ENCODE measurements at places on chromosomes 7 and 10.

DNA sequence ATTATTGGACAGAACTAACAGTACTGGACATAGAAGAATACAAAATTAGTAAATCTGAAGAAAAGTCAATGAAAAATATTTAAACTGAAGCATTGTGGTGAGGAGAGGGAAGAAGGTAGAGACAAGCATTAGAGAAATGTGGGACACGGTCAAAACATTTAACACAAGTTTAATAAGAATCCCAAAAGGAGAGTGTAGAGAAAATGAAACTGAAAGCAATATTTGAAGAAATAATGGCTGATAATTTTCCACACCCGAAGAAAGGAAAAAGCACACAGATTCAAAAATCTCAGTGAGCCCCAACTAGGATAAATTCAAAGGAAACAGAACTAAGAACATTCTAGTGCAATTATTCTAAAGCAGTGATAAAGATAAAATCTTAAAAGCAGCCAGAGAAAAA lies 126.4 kb upstream of the LRRTM3 start:
- no peak for DNase-seq
- no peaks in the 10 kb centered on the region for H3K36me3 ChIP-seq
- no peaks in the 10 kb centered on the region for H3K4me1 ChIP-seq
- H3K4me3 ChIP-seq, result no peak overlapping the region
- H3K27ac ChIP-seq, result no peak overlapping the region

DNA sequence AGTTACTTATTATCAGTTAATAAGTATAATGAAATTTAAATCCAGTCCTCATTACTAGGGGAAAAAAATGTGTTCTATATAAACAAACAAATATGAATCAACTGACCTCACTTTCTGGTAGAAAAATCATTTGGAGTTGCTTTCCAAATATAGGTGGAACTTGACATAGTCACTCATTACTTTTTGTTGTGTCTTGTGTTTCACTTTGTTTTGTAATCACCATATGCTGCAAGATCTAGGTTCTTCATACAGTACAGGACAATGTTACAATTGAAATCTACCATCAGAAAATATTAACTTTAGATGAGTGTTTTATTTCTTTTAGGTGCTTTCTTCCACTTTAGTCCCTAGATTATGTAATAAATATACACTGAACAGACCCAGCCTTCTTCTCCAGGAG lies 16.9 kb downstream of the TFEC start:
- H3K27me3 ChIP-seq, result no peaks in the 10 kb centered on the region
- no peak overlapping the region for H3K27ac ChIP-seq
- no peaks in the 10 kb centered on the region for H3K36me3 ChIP-seq
- no peaks in the 10 kb centered on the region for H3K4me1 ChIP-seq

- no peaks in the 10 kb centered on the region for H3K27me3 ChIP-seq
- H3K4me3 ChIP-seq, result no peak overlapping the region
- no peaks in the 10 kb centered on the region for H3K36me3 ChIP-seq
Measured at GRCh38 chr7:154984601-154985188, 18.2 kb downstream of the PAXIP1 start.

DNA sequence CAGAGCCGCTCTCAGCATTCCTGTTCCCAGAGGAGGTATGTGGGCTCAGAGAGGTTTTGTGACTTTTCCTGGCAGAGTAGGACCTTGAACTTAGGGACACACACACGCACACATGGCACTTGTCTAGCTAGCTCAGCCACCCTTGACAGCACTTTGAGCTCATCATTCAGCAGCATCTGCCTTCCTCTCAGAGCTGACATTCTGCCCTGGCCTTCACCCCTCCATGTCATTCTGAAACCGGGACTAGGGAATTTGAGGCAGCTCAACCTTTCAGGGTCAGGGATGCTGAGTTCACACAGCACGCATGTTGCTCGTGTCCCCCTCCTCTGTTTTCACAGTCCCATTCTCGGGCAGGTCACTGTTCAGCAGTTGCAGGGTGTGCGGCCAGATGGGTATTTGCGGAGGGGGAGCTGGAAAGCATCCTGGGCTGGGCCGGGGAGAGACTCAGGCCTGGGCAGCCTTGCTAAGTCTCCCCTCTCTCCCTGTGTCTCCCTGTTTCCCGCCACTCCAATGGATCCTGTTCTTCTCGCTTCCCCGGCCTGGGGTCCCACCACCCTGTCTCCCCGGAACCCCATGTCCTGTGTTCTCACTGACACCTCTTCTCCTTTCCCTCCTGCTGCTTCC lies 78.0 kb downstream of the COL13A1 start:
- H3K4me1 ChIP-seq, result no peaks in the 10 kb centered on the region
- no peaks in the 10 kb centered on the region for H3K36me3 ChIP-seq
- no peak overlapping the region for H3K4me3 ChIP-seq

DNA sequence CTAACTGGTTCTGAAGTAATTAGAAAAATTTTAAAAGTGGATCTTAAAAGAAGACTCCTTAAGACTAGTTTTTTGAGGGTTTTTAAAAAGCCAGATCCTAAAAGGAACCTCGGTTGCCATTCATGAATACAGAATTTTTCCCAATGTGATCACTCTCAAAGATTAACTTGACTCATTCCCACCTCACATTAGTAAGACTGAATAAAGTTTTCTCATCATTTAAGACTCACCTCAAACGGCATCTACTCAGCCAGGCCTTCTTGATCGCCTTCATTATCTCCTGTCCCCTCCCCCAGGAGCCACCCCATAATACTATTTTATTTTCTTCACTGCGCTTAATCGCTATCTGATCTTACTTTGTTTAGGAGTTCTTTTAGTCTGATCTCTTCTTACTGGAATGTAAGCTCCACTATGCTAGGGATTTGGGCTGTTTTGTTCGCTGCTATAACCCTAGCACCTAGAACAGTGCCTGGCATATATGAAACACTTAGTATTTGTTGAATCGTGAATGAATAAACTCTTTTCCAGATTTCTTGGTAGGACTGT lies 55.9 kb upstream of the PCGF5 start:
- no peak overlapping the region for H3K27ac ChIP-seq
- no peak overlapping the region for H3K4me3 ChIP-seq
- H3K27me3 ChIP-seq, result peaks cover 10% of the 10 kb centered on the region
- no peak for DNase-seq

DNA sequence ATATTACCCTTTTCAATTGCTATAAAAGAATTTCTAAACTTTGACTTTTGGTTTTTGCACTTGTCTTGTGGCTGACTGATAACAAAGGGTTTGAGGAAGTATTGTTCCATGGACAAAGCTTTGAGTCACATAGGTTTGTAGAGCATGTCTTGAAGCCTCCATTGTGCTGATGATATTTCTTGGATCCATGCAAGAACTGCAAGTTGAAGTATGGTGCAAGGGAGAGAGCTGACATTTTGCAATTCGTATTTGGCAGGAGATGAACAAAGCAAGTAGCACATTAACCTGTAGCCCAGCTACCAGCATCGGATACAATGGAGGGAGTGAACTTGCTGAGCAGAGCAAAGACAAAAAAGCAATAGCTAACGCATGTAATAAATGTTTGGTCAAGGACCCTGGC lies 23.4 kb downstream of the MGAM2 start:
- no peak overlapping the region for H3K4me3 ChIP-seq
- no peak for DNase-seq
- no peaks in the 10 kb centered on the region for H3K36me3 ChIP-seq
- H3K4me1 ChIP-seq, result peaks cover 22% of the 10 kb centered on the region
- H3K27me3 ChIP-seq, result no peaks in the 10 kb centered on the region
- H3K27ac ChIP-seq, result no peak overlapping the region

GRCh38 chr7:101784292-101785127 lies 32.9 kb upstream of the CUX1 start:
- DNase-seq, result no peak
- no peaks in the 10 kb centered on the region for H3K27me3 ChIP-seq
- H3K27ac ChIP-seq, result no peak overlapping the region
- H3K4me3 ChIP-seq, result no peak overlapping the region
- 0 out of 2 replicates have a peak, but pooled peaks cover 5% of the 10 kb centered on the region for H3K4me1 ChIP-seq

DNA sequence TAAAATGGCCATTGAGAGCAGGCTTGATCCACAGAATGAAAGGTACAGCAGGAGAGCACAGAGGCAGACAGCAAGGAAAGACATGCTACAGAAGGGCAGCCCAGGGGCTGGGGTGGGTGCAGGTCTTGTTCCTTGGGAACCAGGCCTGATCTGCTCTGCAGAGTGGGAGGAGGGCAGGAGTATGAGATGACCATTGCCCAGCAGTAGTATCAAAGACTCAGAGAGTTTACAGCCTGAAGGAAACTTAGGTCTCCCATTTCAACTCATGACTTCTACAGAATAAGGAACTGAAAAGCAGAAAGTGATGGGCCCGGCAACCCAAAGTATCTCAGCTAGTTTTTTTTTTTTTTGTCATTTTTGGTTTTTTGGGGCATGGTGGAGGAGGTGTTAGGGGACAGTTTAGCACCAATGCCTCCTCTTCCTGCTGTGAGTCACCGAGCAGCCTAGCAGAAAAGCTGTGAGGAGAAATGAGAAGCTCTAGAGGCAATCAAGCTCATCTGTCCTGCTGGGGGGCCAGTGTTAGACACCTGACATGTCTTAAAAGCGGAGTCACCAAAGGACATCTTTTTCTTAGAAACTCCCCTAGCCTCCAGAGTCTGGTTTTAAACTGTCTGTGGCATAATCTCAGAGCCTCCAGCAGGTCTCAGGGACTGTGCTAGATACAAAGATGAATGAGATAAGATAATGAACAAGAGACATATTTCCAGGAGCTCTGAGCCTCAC lies 34.3 kb upstream of the HERPUD2 start:
- no peaks in the 10 kb centered on the region for H3K27me3 ChIP-seq
- no peaks in the 10 kb centered on the region for H3K36me3 ChIP-seq
- peaks cover 43% of the 10 kb centered on the region for H3K4me1 ChIP-seq

DNA sequence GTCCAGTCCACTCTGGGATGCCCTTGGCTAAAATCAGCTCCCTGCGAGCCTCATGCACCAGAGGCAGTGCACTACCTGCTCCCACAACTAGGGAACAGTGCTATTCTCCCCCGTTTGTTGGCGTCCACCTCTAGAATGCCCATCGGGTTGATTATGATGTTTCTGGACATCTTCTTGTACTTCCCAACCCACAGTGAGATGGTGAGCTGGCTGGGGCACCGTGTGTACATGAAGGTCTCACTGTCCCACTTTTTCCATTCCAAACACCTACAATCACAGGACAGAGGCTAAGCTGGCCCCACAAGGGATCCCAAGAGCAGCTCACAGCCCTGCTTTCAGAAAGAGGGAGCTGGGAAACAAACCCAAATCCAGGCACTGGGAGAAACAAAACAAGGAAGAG lies 126.2 kb upstream of the ZNF92 start:
- H3K4me3 ChIP-seq, result no peak overlapping the region
- DNase-seq, result no peak
- H3K4me1 ChIP-seq, result no peaks in the 10 kb centered on the region
- H3K27me3 ChIP-seq, result no peaks in the 10 kb centered on the region

DNA sequence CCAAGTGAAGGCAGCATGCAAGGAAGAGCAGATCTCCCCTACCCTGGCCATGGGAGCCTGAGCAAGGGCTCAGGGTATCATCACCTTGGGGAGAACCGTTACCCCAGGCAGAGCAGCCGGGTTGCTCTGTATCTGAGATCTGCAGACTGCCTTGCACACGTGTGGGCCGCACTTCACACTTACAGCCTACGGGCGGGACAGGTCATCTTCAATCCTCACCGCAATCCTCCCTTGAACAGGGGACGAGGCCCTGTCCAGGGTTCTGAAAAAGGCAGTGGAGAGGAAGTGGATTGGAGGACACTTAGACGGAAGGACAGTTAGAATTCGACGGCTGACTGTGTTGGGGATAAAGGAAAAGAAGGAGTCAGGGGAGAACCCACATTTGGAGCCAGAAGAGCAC lies 51.4 kb downstream of the NPS start:
- DNase-seq, result peak; percentile 46
- H3K36me3 ChIP-seq, result no peaks in the 10 kb centered on the region
- no peak overlapping the region for H3K27ac ChIP-seq
- H3K27me3 ChIP-seq, result no peaks in the 10 kb centered on the region
- H3K4me1 ChIP-seq, result no peaks in the 10 kb centered on the region

GRCh38 chr10:28677888-28678686 lies 766 bp downstream of the BAMBI start:
- peak overlapping the region; percentile 90 for H3K4me3 ChIP-seq
- peak; percentile 46 for DNase-seq
- H3K36me3 ChIP-seq, result no peaks in the 10 kb centered on the region
- H3K4me1 ChIP-seq, result peaks cover 51% of the 10 kb centered on the region
- peak overlapping the region; percentile 85 for H3K27ac ChIP-seq

GRCh38 chr7:156309016-156309620 lies 331.5 kb upstream of the RNF32 start:
- H3K4me3 ChIP-seq, result no peak overlapping the region
- no peak overlapping the region for H3K27ac ChIP-seq
- H3K27me3 ChIP-seq, result no peaks in the 10 kb centered on the region
- DNase-seq, result no peak
- no peaks in the 10 kb centered on the region for H3K36me3 ChIP-seq
- H3K4me1 ChIP-seq, result no peaks in the 10 kb centered on the region

- H3K27me3 ChIP-seq, result no peaks in the 10 kb centered on the region
- no peak overlapping the region for H3K4me3 ChIP-seq
- no peak for DNase-seq
- no peaks in the 10 kb centered on the region for H3K36me3 ChIP-seq
- peaks cover 29% of the 10 kb centered on the region for H3K4me1 ChIP-seq
- H3K27ac ChIP-seq, result no peak overlapping the region
Measured at GRCh38 chr10:73887294-73888039, 13.1 kb upstream of the CAMK2G start.

DNA sequence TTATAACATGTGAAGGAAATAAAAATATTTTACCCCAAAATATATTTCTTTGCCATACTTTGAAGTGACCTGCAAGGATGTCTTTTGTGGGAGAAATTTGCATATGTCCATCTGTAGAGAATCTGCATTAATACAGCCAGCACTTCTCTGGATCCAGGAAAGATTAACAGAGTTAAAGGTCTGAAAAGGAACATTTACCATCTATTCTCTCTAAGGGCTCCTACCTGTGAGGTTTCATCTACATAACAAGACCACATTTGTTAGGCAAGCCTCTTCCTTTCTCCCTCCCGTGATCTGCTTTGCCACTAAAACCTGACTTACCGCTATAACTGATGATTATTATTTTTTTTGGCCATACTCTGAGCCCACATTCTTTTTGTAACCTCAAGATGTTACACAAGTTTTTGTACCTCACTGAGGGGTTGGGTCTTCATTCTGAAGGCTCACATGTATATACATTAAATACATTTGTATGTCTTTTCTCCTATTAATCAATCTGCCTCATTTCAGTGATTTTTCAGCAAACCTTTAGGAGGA lies 129.4 kb downstream of the AKR1D1 start:
- H3K4me3 ChIP-seq, result no peak overlapping the region
- H3K27me3 ChIP-seq, result no peaks in the 10 kb centered on the region
- no peak overlapping the region for H3K27ac ChIP-seq
- no peak for DNase-seq

DNA sequence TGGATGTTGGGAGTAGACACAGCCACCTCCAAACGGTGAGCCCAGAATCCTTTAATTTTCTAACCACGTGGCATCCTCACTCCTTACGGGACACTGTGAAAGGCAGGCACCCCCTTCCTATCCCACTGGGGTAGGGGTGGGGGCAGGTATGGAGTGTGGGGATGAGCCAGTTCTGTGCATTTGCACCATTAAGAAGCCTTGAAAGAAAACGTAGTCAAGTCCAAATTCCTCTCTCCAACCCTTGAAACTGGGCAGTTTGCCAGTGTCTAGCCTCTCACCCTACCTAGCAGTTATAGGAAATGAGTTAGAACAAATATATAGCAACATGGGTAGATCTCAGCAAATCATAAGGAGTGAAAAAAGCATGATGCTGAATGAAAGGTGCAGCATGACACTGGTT lies 92.4 kb upstream of the LEP start:
- H3K4me3 ChIP-seq, result no peak overlapping the region
- H3K4me1 ChIP-seq, result no peaks in the 10 kb centered on the region
- no peaks in the 10 kb centered on the region for H3K27me3 ChIP-seq
- no peak overlapping the region for H3K27ac ChIP-seq

- no peak overlapping the region for H3K4me3 ChIP-seq
- 0 out of 2 replicates have a peak, but pooled peaks cover 5% of the 10 kb centered on the region for H3K4me1 ChIP-seq
- no peaks in the 10 kb centered on the region for H3K36me3 ChIP-seq
- DNase-seq, result no peak
- H3K27me3 ChIP-seq, result no peaks in the 10 kb centered on the region
Measured at GRCh38 chr7:3082831-3083230, 39.2 kb upstream of the CARD11 start.

Measured in Caco-2 (cell line).